ENCODE measurements at places on chromosomes 4 and X. TPM values are rescaled to one million over a fixed set of nuclear protein-coding genes. Genes with fewer than 3 reads are reported as not detected.

The PNMA6A gene
- 0.24 TPM for total RNA-seq

The SPANXN5 gene
- not detected for total RNA-seq

The BCOR gene
- total RNA-seq, result 45.5 TPM

The NUP62CL gene
- 1.2 TPM for total RNA-seq

The FGA gene
- total RNA-seq, result not detected

The MAGEC3 gene
- not detected for total RNA-seq

The DIPK2B gene
- total RNA-seq, result not detected

The CLIC2 gene
- not detected for total RNA-seq

The ABLIM2 gene
- total RNA-seq, result 0.42 TPM

The XG gene
- total RNA-seq, result not detected

The MAGEE1 gene
- total RNA-seq, result 5.5 TPM

The FAM9B gene
- not detected for total RNA-seq

All from activated CD8-positive, alpha-beta T cell treated with anti-CD3 and anti-CD28 coated beads, Interleukin-2, amount 10 ng/mL, durations not matched to agents 7 days and 5 days (primary cell).